ENCODE measurements at places on chromosomes 2 and 18.

DNA sequence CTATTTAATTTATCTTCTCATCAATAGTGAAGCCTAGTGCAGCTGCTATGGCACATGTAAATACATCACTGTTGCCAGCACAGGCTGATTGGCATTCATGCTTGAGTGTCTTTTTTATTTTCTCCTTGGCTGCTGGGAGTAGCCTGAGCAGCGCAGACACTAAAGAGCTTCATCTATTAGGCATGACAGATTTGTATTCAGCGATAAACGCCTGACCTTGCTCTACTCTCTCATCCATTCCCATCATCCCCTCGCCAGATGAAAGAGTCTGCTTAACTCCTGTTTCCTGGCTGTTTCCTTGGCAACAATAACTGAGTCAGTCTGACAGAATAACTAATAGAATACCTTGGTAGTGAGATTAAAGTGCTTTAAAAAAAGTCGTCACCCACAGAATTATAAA, 753.6 kb downstream of the DCC start:
- no peak for DNase-seq

DNA sequence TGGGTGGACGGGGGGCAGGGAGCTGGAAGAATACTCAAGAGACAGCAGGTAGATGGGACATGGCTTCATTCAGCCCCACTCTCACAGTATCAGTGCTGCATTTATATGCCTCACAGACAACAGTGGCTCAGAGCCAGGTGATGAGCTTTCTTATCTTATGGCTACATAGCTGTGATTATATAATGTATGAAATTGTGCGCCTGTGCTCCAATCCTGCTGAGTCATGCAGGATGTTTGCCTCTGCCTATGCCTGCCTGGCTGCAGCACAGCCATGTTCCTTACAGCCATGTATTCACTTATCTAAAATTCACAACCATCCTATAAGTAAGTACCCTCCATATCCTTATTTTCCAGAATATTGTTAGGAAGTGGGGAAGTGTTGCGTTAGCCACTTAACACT, 37.7 kb upstream of the RNF103 start:
- no peak for DNase-seq

DNA sequence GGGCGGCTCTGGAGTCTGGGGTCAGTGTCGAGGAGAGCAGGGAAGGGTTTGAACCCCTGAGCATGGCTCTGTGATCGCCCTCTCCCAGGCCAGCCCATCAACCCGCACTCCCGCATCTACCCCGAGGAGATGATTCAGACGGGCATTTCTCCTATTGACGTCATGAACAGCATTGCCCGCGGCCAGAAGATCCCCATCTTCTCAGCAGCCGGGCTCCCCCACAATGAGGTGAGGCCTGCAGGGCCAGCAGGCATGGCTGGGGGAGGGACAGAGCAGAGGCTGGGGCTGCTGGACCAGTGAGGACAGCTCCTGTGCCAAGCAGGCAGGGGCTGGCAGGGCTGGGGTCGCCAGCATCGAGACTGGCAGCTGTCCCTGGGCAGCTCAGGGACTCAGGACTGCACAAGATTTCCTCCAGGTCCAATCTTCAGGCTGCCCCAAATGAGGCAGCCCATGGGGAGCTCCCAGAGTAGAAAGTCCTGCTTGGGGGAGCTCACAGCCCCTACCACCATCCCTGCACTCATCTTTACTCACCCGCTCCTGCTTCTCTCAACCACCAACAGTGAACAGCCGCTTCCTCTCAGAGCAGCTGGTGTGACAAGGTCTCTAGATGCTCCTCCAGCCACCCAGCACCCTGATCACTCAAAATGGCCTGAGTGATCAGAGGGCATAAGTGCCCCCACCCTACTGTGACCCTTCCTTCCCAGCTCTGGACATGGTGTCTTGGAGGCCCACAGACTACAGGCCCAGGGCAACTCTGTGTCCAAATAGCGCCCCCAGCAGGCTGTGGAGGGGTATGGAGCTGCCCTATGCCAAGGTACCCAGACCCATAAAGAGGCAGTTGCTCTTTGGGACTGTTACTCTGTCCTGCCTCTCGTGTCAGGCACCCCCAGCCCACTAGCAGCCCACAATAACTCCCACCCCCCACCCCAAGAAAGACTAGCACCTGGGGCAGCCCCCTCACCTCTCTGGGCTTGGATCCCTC, 18.3 kb upstream of the ANKRD53 start:
- DNase-seq, result no peak

GRCh38 chr18:50231621-50232020, 34.7 kb downstream of the CFAP53 start:
- DNase-seq, result no peak

DNA sequence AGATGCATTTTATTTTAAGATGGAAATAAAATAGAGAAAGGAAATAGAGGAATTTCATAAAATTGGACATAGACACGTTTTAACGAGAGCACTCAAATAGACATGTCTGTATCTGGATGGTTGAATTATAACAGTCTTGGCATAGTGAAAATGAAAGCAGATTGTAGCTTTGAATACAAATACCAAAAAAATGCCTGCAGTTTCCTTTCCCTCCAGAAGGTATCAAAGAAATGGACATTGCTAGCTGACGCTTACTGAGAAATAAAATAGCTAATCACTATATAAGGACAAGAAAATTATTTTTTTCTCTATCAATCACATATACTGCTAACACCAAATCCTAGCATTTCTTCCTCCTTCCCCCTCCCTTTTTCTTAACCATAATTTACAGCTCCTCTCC, 11.4 kb upstream of the MAPRE2 start:
- no peak for DNase-seq

DNA sequence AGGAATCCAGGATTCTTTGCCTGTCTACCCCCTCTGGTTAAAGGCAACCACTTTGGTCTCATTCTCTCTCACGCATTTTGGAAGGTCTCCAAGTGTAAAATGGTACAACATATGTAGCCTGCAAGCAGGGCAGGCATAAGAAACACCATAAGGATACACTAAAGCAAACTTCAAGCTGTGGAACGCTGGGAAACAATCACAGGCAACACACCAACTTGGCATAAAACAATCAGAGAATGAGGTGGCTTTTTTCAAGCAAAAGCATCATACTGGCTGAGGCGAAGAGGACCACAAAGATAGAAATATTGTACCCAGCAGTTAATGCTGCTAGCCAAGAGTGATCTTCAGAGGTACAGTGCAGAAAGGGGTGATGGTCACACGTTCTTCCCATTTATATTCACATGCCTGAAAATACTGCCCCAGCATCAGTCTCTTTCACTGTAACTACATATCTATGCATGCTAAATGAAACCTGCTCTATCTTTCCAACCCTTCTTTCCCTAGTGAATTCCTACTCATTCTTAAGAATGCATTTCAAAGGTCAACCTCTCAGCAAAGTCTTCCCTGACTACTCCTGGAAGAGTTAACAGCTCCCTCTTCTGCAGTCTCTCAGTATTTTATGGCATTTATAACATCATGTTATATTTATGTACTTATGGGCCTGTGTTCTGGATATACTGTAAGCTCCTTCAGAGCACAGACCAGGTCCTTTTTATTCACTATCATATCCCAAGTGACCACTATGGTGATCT, 71.9 kb upstream of the GALNT5 start:
- DNase-seq, result no peak

DNA sequence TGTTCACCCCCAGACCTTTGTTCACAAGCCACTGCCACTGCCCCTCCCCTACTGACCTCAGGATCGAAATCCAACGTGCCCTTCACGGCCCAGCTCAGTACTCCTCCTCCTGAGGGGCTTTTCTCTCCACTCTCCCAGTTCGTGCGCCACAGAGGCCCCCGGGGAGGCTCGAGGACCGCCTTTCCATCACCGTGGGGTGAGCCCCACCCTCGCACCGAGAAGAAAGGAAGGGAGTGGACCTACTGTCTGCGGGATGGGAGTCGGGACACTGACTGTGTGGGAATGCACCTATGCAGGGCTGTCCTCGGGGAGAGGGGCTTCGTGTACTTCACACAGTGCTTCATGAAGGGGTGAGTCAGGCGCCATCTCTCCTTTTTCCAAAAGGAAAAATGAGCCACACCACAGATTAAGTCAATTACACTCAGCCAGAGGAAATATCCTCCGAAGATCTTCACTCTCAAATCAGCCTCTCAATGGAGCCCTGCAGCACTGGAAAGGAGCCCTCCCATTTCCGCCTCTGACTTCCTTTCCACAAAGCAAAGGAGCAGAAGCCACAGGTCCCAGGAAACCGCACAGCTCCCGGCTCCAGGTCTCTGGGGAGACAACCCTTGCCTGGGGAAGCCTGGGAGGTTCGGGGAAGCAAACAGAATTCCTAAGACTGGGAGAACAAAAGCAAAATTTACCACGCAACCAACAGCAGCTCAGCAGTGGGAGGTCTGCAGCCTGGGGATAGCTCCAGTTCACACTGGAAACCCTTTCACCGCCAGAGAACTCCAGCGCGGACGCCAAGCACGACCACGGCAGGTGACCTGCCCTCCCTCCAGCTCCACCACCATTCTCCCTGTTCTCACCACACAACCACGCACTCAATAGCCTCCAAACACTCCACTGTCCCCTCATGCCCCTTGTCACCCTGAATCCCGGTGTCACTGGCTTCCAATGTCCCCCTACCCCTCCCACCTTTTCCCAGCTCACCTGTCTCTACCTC, 21.6 kb downstream of the ADCY3 start:
- no peak for DNase-seq

DNA sequence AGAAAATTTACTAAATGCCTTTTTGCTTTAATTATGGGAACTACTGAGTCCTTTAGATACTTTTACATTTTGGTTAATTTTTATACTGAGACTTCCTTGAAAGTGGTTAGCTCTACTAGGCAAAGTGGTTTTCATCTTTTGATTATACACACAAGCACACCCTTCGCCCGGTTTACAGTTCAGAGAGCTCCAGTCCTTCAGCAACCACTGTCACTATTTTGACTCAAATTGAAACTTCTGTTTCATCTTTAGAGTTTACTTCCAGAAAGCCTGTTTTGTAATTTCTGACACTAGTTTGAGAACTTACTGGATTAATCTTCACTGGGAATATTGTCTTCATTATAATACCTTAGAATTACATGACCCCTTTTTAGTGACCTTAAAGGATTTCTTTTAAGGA, 140.3 kb upstream of the FOSL2 start:
- DNase-seq, result no peak

- DNase-seq, result no peak
These were observed 183.9 kb downstream of the NCK2 start for GRCh38 chr2:105928563-105928962.

- peak; percentile 9 for DNase-seq
These were observed 143.0 kb downstream of the TSN start for GRCh38 chr2:121898483-121898882.

DNA sequence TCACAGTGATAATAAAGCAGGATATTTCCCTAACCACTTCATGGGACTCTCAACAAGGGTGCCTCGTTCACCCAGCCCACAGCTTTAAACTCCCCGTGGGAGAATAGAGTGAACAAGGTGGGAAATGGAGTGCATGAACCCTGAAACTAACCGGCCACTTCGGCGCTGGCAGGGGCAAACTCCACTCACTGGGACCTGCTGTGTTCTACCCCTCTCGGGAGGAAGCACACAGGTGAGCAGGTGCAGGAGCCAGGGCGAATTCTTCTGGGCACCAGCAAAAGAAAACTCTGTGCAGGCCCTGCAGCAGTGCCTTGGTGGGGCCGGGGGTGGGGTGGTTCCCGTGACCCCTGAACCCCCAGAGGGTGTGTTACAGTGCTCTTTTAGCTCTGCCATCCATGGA, 2029.1 kb upstream of the LRRTM1 start:
- DNase-seq, result no peak

DNA sequence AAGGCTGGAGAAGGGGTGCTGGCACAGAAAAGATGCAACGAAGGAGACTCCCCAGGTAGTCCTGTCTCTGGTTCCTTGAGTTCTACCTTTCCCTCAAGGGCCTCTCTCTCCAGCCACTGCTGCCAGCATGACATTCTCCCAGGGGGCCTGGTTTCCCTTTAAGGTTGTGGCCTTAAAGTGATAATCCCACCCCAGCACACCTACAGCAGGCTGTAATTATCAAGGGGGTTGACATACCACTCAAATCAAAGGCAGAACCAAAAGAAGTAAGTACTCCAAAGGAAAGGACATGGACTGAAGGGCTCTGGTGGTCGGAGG, 127.4 kb upstream of the MSH6 start:
- no peak for DNase-seq

GRCh38 chr2:38658613-38659012, 7.3 kb upstream of the GALM start:
- no peak for DNase-seq

GRCh38 chr2:132731441-132731840, 61.4 kb upstream of the LYPD1 start:
- no peak for DNase-seq

- DNase-seq, result no peak
These were observed 56.5 kb downstream of the RPIA start for GRCh38 chr2:88747990-88748389.

DNA sequence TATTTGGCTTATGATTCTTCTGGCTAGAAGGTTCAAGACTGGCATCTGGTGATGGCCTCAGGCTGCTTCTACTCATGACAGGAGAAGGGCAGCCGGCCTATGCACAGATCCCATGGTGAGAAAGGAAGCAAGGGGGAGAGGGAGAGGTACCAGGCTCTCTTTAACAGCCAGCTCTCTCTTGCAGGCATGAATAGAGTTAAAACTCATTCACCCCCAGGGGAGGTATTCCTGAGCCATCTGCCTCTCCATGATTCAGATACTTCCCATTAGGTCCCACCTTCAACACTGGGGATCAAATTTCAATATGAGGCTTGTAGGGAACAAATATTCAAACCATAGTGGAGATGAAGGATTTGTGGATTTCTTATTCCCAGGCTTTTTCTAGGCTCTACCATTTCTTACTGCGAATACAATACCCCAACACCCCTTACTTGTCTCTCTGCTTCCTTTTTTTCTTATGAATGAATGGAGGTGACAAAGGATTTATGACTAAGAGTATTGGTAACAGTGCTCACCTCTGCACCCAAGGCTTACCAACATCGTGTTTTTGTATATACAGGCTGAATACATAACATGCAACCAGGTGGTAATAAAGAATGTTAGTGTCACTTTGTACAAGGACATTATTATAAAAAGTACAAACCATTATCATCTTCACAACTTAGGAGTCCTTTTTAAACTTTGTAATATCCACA, 454.6 kb upstream of the TRIB2 start:
- no peak for DNase-seq

DNA sequence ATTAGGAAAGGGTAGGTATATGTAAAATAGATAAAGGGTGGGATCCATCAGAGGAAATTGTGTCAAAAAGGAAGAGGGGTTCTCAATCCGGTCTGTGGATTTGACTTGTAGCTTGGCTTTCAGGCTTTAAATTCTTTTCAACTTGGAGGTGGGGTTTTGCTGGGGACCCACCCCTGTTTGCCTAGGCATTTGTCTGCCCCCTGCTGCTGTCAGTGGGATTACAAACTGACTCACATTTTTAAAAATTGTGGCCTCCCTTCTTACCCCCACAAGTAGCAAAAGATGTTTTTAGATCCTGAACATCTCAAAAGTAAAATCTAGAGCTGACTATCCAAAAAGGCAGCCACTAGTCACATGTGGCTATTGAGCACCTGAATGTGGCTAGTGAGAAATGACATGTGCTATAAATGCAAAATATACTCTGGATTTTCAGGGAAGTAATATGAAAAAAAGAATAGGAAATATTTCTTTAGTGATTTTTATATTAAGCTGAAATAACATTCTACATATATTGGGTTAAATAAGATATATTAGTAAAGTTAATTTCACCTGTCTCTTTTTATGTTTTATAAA, 178.9 kb downstream of the GFPT1 start:
- DNase-seq, result no peak

Measured in SW 1271 (cell line).